B cell (primary cell): ENCODE measurements at places on chromosomes 13 and 19. TPM values are rescaled to one million over a fixed set of nuclear protein-coding genes. Genes with fewer than 3 reads are reported as not detected.

RAB8A gene
- 115 and 117 TPM in 2 replicates for total RNA-seq

ZNF28 gene
- 26.2 and 27.4 TPM in 2 replicates for total RNA-seq

DOHH gene
- total RNA-seq, result 8.4 and 8.6 TPM in 2 replicates

CA11 gene
- 25.7 and 27.7 TPM in 2 replicates for total RNA-seq

ZNF611 gene
- 51.5 and 57.9 TPM in 2 replicates for total RNA-seq

IL17D gene
- total RNA-seq, result not detected in 2 replicates

UGGT2 gene
- total RNA-seq, result 5.1 and 6.7 TPM in 2 replicates

ZNF528 gene
- 69.2 and 71.8 TPM in 2 replicates for total RNA-seq

TEX30 gene
- 5.3 and 5.9 TPM in 2 replicates for total RNA-seq

CYP2A7 gene
- not detected in 2 replicates for total RNA-seq

ZNF888 gene
- total RNA-seq, result 15.3 and 15.6 TPM in 2 replicates

FUT6 gene
- not detected in 2 replicates for total RNA-seq

ZFR2 gene
- total RNA-seq, result 0.39 TPM in 1 of 2 replicates, not detected in the other

LGALS7B gene
- total RNA-seq, result not detected in 2 replicates

C19orf73 gene
- 3.9 and 5.3 TPM in 2 replicates for total RNA-seq

NCAN gene
- total RNA-seq, result not detected in 2 replicates

SYT3 gene
- total RNA-seq, result 0.17 and 0.39 TPM in 2 replicates

FFAR3 gene
- total RNA-seq, result not detected in 2 replicates

CEACAM4 gene
- not detected in 2 replicates for total RNA-seq

SMIM44 gene
- not detected in 2 replicates for total RNA-seq

MAST3 gene
- total RNA-seq, result 85.5 and 90.7 TPM in 2 replicates

ZNF729 gene
- not detected in 2 replicates for total RNA-seq

OR7G2 gene
- total RNA-seq, result not detected in 2 replicates

IRGQ gene
- total RNA-seq, result 20.3 and 20.5 TPM in 2 replicates

FCER2 gene
- total RNA-seq, result 16.3 and 17.1 TPM in 2 replicates

RPS28 gene
- 2,435 and 2,579 TPM in 2 replicates for total RNA-seq

PSG1 gene
- total RNA-seq, result not detected in 2 replicates

ZNF100 gene
- 16.0 and 21.6 TPM in 2 replicates for total RNA-seq

POSTN gene
- not detected in 2 replicates for total RNA-seq

RASAL3 gene
- 88.5 and 95.3 TPM in 2 replicates for total RNA-seq

PLK5 gene
- not detected in 2 replicates for total RNA-seq

C1QTNF9 gene
- total RNA-seq, result not detected in 2 replicates

ZNF534 gene
- 0.44 TPM in 1 of 2 replicates, not detected in the other for total RNA-seq

RUBCNL gene
- total RNA-seq, result 370 and 392 TPM in 2 replicates

ZFP82 gene
- 14.4 and 14.6 TPM in 2 replicates for total RNA-seq

RDH8 gene
- not detected in 2 replicates for total RNA-seq

ZNF229 gene
- total RNA-seq, result 6.2 and 6.7 TPM in 2 replicates

DACH1 gene
- not detected in 2 replicates for total RNA-seq

ANKLE1 gene
- 6.2 and 6.3 TPM in 2 replicates for total RNA-seq

MYO16 gene
- total RNA-seq, result not detected in 2 replicates

ATP8A2 gene
- 0.36 TPM in 1 of 2 replicates, not detected in the other for total RNA-seq

CEACAM19 gene
- not detected in 2 replicates for total RNA-seq
